Activated CD4-positive, alpha-beta T cell treated with anti-CD3 and anti-CD28 coated beads, Interleukin-2, amount 10 ng/mL, durations not matched to agents 7 days and 5 days (primary cell): ENCODE measurements at places on chromosomes 3 and 15. TPM values are rescaled to one million over a fixed set of nuclear protein-coding genes. Genes with fewer than 3 reads are reported as not detected.
A peak's percentile ranks its signal among the peaks of the same experiment; 100 is the strongest.

Gene SPTSSB
- total RNA-seq = not detected

DNA sequence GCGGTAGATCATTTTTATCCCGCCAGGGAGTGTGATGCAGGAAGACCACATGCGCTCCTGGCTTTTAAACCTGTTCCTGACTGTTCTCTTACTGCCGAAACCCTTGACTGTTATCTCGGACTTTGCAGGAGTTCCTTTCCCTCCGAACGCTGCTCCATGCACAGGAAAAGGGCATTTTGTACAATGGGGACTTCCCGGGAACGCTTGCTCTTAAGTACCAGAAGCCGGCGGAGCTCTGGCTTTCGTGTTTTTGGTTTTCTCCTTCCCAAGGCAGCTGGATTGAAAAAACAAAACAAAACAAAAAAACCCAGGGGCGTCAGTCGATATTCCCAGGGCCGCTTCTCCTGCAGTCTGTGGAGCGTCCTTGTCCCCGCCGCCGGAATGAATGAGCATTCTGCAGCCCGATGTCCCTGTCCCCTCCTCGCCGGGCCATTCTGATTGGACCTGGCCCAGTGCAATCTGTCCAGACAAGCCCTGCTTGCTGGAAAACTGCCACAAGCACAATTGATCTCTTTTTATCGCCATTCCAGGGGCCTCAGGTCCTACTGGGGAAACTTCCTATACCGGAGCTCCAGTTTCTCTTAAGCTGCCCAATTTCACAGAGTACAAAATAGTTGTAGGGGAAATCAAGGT is 44.8 kb downstream of the SLC6A1 start:
- DNase-seq = no peak

Gene CCDC9B
- total RNA-seq = 0.81 TPM

DNA sequence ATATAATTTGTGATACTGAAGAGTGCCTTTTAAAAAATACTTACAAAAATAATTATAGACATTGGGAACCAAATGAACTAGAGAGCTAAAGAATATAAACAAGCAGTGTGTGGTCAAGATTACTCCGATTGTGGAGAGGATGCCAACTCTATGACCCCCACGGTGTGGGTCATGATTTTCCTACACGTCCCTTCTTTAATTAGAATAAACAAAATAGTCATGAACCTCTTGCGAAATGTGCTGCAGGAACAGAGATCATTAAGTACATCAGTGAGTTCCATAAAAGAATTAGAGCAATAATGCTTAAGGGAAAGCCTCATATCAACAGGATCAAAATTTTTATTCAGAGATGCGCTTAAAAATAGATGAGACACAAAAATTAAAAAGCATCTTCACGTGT is 476.6 kb upstream of the ROBO1 start:
- DNase-seq = no peak

DNA sequence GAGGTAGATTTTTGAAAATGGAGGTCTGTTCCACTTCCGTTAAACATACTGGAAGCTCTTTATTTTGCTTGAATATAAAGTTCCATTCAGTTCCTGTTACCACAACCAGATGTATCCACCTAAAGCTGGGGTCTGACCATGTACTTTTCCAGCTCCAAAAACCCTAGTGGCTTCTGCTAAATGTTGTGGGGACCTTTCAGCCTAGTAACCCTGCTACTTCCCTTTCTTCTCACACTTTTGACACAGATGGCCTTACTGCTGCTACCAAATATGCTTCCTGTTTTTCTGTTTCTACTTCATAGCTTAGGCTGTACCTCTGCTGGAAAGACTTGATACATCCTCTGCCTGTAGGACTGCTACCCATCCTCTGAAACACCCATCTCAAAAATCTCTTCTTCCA is 87.8 kb downstream of the COL6A6 start:
- no peak for DNase-seq

DNA sequence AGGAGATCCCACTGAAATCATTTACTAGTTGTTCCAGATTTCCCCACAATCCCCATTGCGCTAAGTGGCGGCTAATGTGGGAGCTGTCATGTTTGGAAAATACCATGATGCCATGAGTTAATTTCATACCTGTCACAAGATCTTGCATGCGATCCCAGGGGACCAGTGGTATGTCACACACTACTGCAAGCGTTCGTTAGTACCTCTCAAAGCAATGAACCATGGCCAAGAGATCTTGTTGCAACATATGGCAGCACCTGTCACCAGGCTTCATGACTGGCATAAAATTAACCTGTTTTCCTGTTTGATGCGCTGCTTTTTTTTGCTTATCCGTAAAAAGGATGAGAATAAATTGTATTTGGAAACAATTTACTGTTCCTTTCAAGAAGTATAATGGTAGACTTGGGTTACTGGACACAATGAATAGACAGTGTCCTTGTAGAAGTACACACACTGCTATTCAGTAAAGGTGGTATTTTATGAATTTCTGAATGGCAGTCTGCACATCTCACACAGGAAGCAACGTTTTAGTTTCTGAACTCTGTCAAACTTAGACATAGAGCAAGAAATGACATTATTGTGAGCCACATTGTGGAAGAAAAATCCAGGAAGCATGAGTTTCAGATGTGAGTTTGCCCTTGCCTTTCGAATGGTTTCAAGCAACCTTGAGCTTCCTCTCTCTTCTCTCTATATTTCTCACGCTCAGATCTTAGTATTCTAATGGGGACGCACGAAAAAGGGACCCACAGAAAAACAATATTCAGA is 81.9 kb downstream of the CHL1 start:
- DNase-seq = no peak

DNA sequence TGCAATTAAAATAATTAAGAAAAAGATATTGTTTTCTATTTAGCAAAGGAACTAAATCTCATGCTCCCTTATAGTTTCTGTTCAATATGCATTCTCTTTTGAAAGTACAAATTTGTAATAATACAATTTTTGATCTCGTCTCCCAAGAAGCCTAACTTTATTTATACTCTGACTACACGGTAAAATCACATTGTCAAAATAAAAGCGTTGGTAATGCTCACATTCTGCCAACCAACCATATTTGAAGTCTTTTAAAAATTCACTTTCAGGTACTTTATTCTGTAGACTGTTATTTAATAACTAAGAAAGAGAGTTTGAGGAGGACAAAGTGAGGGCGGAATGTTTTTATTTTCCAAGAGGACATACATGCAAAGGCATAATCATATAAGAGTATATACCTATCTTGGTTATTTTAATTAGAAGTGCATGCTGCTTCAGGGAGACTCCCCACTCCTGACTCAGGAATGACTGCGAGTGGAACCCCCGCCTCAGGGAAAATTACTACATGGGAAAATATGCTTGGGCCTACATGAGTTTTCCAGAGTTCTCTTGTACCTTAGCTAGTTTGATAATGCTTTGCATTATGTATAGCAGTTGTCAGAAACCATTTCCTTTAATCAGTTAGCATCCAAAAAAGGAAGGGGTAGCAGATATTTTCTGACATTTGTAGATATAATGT is 19.3 kb downstream of the MBNL1 start:
- DNase-seq = no peak

Gene C3orf22
- not detected for total RNA-seq

DNA sequence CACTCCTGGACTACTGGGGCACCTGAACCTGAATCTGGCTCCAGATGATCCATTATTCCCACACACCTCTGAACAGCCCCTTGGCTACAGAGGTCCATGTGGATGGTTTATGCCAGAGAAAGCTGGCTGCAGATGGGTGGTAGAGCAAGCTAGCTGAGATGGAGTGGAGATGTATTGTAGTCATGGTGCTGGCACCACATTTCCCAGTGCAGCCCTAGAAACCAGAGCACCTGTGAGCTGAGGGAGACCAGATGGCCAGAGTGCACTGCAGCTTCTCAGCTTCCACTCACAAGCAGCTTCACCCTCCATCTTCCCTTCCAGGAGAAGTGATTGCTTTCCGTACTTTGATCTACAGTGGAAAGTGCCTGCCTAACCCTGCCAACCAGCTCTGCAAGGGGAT is 29.9 kb downstream of the RBP1 start:
- no peak for DNase-seq

Gene PEX5L
- total RNA-seq = 0.04 TPM

Gene THPO
- not detected for total RNA-seq

Gene MAGEL2
- not detected for total RNA-seq

DNA sequence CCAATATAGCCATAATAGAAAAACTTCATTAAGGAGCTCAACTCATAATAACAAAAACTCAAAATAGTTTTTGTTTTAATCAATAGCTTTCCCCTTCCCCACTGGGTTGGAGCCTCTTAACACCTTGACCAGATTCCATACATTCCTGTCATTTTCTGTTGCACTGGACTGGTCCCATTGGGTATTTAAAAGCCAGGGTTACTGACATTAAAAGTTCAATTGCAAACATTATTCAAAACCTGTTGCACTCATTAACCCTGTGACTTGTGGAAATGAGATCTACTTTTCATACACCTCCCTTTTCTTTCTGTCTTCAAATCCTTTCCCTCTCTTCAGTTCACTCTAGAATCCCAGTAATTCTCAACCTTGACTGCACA is 1.7 kb upstream of the HRG start:
- no peak for DNase-seq

- DNase-seq = peak; percentile 3
Measured at GRCh38 chr15:100783291-100783690, 96.3 kb upstream of the ALDH1A3 start.

Gene SHF
- total RNA-seq = 0.79 TPM

- DNase-seq = no peak
Measured at GRCh38 chr3:27224197-27224596, 145.0 kb downstream of the NEK10 start.

DNA sequence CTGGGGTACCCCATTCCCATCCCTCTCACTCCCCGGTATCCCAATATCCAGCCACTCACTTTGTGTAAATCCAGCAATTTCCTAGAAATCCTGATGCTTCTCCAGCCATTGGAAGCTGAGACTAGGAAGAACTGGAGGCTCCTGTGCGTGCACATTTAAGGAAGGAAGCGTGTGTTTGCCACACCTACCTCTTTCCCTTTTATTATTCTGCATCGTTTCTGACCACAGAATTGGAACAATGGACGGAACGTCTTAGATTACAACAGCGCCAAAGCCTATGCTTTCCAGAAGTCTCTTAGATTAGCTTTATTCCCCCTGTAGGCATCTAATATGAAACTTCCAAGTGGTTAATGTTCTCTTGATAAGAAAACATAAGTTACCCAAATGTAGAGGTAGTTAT is 234.8 kb upstream of the TRIM42 start:
- no peak for DNase-seq

- DNase-seq = no peak
Measured at GRCh38 chr15:71716990-71717389, 93.4 kb upstream of the NR2E3 start.

- DNase-seq = peak; percentile 20
Measured at GRCh38 chr3:149277331-149277813, 55.7 kb upstream of the CP start.

- no peak for DNase-seq
Measured at GRCh38 chr3:73581134-73581846, 43.5 kb downstream of the PDZRN3 start.

Gene EIF5A2
- 10.7 TPM for total RNA-seq
